Naive thymus-derived CD8-positive, alpha-beta T cell (primary cell): ENCODE measurements at places on chromosomes 5 and 9.

DNA sequence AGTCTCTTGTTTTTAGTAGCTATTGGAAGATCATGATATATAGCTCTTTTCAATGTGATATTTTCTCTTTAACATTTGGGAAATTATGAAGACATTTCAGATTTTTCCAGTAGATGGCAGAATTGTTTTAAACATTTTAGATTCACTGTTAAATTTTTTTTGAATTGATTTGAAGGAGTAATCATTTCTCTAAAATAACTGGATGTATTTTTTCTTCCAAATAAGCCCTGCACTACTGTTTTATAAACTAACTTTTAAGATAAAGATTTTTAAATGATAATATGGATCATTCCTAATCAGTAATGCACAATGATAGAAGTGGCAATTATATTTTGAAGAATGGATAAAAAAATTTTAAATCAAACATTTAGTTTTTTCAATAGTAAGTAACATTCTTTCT, 14.2 kb downstream of the NDUFAF2 start:
- DNase-seq: no peak

- DNase-seq: no peak
These were observed 58.7 kb upstream of the TNFSF8 start for GRCh38 chr9:114988962-114989599.

DNA sequence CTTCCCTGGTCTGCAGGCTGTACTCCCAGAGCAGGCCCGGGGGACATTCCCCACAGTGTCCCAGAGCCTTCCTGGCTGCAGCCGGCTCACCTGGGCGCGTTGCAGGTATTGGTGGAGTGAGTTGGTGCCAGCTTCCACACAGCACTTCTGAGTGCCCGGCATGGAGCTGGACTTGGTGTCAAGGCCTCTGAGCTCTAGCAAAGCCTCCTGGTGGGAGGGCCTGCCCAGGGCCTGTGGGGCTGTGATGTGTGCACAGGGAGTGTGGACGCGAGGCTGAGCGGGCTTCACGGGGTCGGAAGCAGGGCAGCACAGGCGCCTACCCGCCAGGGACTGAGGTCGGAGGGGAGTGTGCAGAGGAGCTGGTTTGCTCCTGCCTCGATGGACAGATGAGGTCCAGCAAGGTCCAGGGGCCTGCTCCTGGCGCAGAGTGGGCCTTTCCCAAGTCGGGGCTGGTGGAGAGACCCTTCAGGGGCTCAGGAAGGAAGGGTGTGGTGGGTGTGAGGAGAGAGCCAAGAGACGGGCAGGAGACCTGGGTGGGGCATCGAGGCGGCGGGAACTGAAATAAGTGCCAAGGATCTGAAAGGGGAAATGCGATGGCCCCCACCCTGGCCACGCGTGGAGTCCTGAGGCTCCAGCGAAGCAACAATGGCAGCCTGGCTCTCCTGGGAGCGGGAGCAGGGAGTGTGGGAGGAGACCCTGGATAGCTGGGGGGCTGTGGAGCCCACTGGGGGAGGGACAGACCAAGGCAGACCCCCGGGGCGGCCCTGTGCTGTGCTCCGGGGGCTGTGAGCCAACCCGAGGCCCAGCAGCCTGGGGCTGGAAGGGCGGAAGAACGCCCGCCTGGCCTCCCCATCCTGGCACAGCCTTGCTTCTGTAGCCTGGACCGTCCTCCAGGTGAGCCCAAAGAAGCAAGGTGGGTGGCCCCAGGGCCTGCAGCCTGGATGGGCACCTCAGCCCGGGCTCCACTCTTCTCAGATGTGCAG, 78.4 kb downstream of the RXRA start:
- DNase-seq: no peak

GRCh38 chr5:156121234-156121633, 205.7 kb upstream of the SGCD start:
- no peak for DNase-seq

GRCh38 chr5:135710045-135710675, 124.3 kb upstream of the SLC25A48 start:
- no peak for DNase-seq

DNA sequence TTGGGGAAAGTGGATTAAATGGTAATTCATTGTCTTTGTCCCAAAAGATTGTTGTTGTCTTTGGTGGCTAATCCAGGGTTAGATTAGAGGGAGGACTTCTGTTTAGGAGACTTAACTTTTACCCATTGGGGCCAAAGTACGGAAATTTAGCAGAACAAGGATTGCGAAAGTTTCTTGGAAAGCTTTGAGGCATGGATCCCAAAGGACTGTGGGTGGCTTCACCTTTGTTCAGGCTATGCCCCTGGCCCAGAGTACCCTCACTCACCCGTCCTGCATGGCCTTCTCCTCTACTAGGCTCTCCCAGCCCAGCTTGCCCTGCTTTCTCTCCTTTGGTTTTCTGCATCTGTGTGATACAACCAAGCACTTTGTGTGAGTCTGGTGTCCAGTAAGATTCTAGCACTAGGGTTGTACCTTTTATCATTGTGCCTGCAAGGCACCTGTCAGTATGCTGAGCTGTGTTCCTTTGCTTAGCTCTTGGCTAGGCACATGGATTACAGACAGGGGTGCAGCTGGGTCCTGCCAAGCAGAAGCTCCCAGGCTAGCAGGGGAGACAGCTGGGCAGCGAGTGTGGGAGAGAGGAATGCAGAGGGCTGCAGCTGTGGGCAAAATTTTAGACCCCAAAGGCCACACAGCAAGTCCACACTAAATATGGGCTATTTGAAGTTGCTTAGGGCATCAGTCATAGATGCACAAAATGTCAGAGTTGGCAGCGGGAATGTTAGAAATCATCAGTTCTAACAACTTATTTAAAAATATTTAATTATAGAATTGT, 3.2 kb downstream of the PPARGC1B start:
- no peak for DNase-seq

- no peak for DNase-seq
These were observed 23.8 kb downstream of the MRPS27 start for GRCh38 chr5:72296256-72296655.

DNA sequence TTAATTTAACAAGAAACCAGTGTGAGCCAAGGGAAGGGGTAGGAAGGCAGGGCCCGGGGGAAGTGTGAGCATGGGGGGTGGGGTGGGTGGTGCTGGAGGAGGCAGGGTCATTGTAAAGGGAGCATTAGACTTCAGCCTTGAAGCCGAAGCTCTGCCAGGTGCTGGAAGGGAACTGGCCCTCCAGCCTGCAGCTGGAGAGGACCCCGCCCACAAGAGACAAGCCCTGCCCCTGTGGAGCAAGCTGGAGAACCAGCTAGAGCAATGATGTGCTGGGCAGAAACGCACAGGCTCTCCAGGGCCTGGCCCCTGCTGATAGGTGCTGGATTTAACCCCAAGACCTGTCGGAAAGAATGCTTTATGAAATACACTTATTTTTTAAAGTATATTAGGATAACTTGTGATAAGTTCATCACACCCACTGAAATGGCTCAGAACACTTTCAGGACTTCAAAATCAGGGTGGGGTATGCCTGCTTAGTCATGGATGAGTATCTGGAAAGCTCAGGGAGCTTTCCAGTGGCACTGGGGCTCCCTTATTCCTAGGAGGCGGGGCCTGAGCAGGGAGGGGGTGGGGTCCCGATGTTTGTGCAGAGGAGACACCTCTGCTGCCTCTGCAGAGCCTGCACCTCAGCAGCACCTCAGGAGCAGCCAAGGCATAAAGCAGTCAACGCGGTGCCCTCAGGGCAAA, 27.1 kb downstream of the UBE2QL1 start:
- DNase-seq: no peak

- no peak for DNase-seq
These were observed 20.1 kb downstream of the STK10 start for GRCh38 chr5:172167895-172168294.

GRCh38 chr9:131174681-131175239, 49.4 kb downstream of the NUP214 start:
- DNase-seq: no peak

- DNase-seq: no peak
These were observed 466.0 kb downstream of the CAAP1 start for GRCh38 chr9:26426551-26427131.

DNA sequence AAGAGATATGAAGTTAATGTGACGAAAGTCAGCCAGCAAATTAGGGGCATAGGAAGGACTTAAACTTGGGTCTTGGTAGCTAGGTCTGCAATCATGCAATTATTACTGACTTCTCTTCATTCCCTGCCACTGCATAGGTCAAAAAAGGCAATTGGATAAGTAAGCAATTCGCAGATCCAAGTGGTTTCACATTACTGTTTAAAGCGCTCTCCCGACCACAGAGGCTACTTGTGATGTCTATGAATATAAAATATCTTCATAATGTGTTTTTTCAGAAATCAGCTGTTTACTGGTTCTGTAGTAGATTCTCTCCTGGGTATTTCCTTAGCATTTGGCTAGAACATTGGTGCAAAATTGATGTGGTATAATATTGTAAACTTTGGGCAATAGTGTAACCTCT, 174.7 kb upstream of the PTGER4 start:
- no peak for DNase-seq

GRCh38 chr9:124495126-124496074, 11.8 kb downstream of the NR5A1 start:
- no peak for DNase-seq

DNA sequence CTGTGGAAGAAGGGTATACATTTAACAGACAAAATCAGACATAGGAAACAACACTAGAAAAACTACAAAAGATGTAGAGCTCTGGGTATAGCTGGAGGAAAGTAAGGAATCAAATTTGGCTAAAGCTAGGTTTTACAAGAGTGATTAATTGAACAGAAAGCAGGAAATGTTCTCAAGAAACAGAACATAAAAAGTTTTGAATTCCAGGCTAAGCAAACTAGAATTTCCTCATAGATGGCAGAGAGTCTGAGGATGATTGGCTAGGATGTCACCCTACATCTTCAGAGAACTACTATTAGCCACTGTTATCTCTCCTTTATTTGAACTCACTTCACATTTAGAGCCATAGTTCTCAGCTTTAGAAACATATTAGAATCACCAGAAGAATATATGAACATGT, 502.1 kb upstream of the PAPPA start:
- no peak for DNase-seq

GRCh38 chr9:81035601-81036000, 653.7 kb downstream of the TLE1 start:
- no peak for DNase-seq

DNA sequence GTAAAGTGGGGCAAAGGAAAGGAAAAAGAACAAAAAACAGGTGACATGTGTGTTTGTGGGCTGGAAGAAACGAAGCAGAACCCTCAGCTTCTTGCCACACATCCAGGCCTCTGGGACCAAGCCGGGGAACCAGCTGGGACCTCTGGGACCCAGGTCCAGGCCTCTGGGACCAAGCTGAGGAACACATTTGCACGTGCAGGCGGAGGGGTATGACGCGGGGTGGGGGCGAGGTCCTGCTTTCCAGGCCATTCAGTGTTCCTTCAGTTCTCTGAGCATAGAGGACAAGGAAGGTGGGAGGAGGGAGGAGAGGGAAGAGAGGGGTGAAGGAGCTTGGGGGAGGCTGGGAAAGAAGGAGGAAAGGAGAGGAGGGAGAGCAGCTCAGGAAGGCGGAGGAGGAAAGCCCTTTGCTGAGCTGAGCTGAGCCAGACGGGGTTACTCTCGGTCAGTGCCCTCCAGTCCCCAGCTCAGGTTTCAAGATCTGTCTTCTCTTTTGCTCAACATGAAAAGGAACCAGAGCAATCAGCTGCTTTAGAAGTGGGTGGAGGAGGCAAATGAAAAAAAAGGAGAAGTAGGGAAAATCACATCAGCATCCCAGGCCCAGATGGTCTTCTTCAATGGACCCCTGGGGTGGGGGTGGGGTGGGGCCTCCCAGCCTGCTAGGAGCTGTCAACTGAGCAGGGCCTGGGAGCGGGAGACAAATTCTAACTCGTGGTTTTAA, 59.1 kb downstream of the ABCA1 start:
- DNase-seq: no peak

DNA sequence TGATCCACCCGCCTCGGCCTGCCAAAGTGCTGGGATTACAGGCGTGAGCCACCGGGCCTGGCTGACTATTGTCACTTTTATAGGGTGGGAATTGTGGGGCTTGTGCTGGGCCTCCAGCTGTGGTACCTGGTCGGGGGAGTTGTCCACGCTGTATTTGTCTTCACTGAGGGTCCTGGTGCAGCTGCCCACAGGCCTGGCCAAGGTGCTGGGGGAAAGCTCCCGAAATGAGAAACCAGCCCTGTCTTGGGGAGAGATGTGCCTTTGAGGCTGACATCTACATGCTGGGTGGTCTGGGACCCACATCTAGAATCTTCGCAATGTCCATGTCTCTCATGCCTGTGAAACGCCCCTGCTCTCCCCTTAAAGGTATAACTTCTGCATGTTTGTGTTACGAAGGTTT, 2.6 kb downstream of the EXOC3 start:
- no peak for DNase-seq

GRCh38 chr9:134642385-134643181, 980 bp downstream of the COL5A1 start:
- no peak for DNase-seq
